ENCODE measurements at places on chromosomes 12 and 14.

- DNase-seq: no peak
These were observed 53.9 kb downstream of the MDM2 start for GRCh38 chr12:68861890-68862289.

- DNase-seq: no peak
These were observed 6.6 kb downstream of the DLK1 start for GRCh38 chr14:100733152-100733850.

DNA sequence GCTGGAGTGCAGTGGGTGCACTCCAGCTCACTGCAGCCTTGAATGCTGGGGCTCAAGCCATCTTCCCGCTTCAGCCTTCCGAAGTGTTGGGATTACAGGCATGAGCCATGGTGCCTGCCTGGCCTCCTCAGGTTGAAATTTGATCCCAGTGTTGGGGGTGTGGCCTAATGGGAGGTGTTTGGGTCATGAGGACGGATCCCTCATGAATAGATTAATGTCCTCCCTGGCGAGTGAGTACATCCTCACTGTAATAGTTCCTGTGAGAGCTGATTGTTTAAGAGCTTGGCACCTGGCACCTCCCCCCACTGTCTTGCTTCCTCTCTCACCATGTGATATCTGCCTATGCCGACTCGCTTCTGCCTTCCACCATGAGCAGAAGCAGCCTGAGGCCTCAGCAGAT is 84.7 kb downstream of the TSPAN9 start:
- DNase-seq: no peak

GRCh38 chr12:19529951-19530636 is 90.8 kb downstream of the AEBP2 start:
- no peak for DNase-seq

- DNase-seq: no peak
These were observed 63.9 kb downstream of the BICD1 start for GRCh38 chr12:32170437-32170998.

DNA sequence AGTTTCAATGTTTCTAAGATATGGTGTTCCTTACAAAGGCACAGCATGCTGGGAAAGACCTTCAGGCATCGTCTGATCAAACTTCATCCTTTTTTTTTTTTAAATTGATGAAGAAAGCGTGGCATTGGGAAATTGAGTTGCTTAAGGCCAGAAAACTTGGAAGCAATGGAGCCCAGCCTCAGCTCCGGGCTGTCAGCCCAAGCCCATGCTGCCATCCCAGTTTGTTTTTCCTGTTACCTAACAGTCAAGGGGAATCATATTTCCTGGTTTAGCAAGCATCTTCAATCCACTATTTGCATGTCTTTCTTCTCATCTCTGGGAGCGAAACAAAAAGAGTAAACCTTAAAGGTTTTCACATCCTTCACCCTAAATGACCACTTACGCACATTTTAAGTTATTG is 200.2 kb downstream of the CHST11 start:
- no peak for DNase-seq

DNA sequence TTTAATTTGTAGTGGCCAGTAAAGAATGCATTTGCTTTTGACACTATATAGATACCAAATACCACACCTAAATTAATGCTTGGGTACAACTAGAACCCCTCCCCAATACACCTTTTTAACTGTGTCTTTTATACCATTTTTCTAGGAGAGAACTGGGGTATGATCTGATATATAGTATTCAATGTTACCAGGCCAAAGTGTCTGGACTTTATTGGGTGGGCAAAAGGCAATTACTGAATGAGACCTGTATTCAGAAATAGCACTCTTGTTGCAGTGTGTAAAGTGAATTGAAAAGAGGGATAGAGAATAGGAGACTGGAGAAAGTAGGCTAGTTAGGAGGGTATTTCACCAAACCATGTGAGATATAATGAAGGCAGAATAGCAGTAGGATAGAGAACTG is 74.4 kb downstream of the SEC23A start:
- no peak for DNase-seq

DNA sequence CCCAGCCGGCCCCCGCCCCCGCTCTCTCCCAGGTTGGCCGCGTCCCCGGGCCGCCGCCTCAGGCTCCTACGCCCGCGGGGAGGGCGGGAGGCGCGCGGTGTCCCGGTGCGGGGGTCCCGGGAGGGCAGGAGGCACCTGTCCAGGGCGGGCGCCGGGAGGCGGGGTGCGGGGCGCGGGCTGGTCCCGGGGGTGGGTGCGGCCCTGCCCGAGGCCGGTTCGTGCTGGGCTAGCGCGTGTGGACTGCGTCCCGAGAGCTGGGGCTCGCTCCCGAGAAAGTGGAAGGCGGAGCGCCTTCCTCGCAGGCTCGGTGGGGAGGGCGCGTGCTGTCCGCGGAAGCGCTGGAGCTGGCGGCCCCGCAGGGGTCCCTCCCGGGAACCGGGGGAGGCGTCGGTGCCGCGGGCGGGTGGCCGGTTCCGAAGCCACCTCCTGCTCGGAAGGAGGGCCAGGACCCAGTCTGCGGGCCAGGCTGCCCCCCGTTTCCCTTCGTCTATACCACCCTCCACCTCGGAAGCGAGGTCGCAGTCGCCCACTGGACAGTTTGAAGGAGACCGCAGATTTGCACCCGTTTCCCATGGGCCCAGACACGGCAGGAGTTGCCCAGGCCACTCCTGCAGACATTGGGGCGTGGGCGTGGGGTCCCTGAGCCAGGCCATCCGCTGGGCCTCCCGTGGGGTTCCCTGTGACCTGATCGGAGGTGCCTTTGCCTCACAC is 636 bp downstream of the ZFYVE21 start:
- DNase-seq: no peak

DNA sequence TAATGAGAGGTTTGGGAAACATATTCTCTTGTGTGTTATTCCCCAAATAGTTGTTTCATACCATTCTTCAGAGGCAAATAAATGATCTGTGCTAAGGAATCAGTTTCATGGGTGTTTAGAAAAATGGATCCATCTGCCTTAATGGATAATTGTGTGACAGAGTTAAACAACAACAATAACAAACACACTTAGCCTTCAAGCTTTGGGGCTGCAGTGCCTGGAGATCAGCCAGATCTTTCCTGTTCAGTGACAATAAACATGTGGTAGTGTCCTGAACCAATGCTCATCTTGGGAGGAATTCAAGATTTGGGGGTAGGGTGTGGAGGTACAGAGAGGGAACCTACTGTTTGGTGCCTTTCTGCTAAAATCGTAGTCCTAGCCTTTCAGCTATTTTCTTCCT is 93.7 kb upstream of the PRICKLE1 start:
- no peak for DNase-seq

DNA sequence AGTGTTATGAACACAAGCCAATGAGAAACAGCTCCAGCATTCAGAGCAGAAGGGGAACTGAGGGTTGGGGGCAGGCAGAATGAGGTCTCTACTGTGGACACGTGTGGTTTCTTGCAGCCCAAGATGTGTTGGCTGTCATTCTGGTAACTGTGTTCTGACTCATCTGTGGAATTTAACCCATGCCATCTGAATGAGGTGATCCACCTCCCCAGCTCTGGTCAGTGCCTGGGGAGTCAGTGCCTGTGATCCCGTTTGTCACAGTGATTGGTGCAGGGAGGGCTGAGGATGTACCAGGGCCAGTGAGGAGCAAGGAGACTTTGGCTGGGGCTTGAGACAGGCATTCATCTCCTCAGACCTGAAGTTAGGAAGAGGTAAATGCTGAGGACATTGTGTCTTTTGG is 216.8 kb downstream of the MSRB3 start:
- DNase-seq: no peak

GRCh38 chr14:92680781-92681650 is 67.4 kb downstream of the LGMN start:
- no peak for DNase-seq

GRCh38 chr12:11863478-11863906 is 207.2 kb upstream of the BCL2L14 start:
- DNase-seq: no peak

GRCh38 chr12:129073157-129073915 is 220.1 kb downstream of the GLT1D1 start:
- DNase-seq: no peak

DNA sequence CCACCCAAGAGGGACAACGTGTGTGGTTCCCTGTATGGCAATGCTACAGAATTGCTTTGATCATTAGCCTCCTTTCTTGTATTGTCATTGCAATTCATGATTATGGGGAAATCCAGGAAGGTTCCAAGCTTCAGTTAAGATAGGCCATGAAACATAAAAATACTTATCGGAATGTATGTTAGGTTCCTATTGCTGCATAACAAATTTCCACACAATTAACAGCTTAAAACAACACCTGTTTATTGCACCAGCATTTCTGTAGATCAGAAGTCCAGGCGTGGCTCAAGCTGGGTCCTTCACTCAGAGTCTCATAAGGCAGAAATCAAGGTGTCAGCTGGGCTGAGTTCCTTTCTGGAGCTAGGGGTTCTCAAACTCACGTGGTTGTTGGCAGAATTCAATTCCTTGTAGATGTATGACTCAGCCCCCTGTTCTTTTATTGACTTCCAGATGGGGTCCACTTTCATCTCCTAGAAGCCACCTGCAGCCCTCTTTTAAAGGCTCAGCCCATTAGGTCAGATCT is 365.6 kb upstream of the TMPO start:
- no peak for DNase-seq

All from vagina (tissue), 2 donors.